Neural crest cell (in vitro differentiated cells): ENCODE measurements at places on chromosomes 3 and 15.

DNA sequence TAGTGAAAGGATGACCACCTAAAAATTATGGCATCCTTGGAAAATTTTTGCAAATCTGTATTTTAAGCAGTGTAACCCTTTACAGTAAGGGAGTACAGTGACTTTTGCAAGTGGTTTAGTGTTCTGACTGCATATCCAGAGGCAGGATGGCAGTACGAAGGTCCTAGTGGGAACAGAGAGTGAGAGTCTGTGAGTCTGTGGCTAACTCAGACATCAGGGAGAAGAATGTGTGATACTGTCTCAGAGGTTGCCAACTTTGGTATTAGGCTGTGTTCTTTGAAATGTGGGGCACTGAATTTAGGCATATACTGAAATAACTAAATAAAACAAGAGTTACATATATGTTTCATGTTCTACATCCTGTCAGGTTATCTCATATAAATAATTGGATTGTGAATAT lies 25.7 kb downstream of the PRKCI start:
- no peak for DNase-seq

DNA sequence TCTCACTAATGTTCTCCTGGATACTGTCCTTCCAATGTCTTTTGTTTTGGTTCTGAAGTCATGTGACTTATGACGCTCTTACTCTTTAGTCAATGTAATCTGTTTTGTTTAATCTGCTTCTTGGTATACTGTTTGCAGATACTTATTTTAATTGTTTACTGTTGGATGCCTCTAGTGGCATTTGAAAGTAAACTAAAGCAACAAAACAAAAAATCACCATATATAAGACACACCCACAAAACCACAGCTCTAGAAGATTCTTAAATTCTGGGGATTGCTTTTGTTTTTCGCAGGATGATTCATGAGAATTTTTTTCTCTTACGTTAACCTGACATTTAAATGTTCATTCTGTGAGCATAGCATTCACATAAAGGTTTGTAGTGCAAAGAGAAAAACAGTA lies 16.8 kb downstream of the SLC25A26 start:
- DNase-seq = no peak

GRCh38 chr3:124513610-124513997 lies 216.6 kb upstream of the UMPS start:
- DNase-seq = no peak

GRCh38 chr15:68719672-68720071 lies 101.0 kb downstream of the ANP32A start:
- no peak for DNase-seq

- no peak for DNase-seq
These were observed 1.5 kb downstream of the FAH start for GRCh38 chr15:80154336-80154735.

DNA sequence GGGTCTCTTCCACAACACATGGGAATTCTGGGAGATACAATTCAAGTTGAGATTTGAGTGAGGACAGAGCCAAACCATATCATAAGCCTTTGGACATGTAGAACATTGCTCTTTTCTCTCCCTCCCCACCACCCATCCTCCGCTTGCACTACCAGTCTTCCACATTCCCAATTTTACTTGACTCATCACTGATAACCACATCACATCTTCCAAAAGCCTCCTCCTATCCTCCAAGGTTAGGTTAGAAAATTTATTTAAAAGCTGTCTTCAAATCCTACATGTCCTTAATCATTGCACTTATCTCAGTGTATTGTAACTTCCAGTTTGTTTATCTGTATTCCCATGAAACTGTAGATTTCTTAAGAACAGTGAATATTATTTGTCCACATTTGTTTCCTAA lies 10.4 kb downstream of the ZBED2 start:
- no peak for DNase-seq

DNA sequence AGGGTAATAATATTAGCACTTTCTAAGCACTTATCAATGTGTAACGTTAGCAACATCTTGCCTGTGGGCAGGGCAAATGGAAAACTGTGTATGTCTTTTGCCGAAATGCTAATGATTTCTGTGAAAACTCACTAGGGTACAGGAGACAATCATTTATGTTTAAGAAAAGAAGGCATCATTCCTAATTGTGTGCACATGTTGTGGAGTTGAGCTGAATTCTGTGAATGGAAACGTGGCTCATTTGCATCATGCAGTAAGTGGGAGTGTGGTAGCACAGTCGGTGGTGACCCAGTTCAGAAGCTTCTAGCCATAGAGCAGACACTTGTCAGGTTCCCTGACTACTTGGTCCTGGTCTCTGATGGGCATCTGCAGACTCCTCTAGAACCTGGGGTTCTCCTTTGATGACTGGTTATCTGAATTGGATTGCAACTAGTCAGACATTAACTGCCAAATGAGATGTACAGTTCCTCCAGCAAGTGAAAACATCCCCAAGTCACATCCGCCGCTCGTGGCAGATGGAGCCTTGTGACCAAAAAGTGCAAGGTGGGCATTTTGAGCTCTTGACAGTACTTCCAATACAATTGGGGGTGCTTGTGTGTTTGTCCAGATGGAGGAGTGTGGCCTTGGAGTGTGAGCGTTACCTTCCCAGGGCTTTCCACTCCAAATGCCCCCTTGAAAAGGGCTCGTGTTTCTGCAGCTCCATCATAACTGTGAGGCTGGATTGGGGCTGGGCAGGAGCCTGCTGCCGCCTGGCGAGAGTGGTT lies 21.5 kb downstream of the MRPS25 start:
- DNase-seq = no peak

DNA sequence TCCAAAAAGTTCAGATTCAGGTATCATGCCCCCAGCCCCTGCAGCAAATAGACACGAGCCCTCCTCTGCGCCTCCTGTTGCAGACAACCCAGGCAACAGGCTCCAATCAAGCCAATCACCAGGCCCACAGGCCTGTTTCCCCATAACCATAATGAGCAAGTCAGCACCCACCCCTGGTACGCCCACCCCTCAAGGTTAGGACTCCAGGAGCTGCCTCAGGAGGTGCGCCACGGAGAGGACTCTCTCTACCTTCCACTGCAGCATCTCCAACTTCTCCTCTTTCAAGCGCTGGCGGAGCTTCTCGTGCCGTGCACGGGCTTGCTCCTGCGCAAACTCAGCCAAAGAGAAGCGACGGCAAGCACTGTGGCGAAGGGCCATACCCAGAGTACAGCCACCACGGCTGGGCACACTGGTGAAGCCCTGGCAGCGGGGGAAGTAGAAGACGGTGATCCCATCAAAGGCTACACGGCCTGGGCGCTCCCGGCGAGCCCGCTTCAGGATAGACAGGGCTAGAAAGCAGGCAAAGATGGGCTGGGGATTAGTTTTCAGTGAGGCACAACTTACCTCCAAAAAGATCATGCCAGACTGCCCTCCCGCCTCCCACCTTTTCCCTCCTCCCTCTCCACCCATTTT lies 8.5 kb downstream of the CSRNP1 start:
- DNase-seq = no peak

- DNase-seq = no peak
These were observed 97.4 kb upstream of the KLF13 start for GRCh38 chr15:31228980-31229826.

GRCh38 chr15:80436511-80437307 lies 32.5 kb downstream of the ARNT2 start:
- DNase-seq = no peak

DNA sequence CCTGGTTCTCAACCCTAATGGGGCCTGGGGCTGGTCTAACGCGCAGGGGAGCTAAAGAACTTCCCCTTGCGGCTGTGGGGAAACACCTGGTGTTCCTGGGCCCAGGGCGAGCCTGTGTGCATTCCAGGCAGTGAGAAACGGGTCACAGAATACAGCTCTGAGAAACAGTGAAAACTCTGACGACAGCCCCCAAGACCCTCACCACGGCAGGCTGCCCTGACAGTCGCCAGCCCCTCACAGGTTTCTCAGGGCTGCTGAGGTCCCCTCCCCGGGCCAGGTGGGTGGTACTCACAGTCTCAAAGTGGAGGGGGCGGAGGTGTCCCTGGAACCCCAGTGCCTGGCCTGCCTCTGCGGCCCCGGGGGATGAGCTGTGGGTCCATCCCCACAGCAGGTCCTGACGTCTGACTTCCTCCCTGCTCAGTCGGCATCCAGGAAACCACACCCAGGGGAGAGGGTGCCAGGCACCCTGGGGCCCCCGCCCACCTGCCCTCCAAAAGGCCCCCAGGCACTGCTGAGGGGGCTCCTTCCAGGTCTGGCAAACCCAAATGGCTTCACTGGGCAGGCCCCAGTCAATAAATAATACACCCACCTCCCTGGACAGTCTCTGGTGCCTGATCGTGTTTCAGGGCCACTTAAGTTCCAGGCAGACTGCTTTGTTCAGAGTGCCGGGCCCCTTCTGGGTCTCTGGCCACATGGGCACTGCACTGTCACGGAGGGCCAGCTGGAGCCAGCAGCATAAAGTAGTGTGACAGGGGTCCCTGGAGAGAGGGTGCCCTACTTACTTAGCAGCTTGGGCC lies 57.7 kb downstream of the IQSEC1 start:
- no peak for DNase-seq

GRCh38 chr3:128323206-128324081 lies 143.2 kb downstream of the DNAJB8 start:
- no peak for DNase-seq

DNA sequence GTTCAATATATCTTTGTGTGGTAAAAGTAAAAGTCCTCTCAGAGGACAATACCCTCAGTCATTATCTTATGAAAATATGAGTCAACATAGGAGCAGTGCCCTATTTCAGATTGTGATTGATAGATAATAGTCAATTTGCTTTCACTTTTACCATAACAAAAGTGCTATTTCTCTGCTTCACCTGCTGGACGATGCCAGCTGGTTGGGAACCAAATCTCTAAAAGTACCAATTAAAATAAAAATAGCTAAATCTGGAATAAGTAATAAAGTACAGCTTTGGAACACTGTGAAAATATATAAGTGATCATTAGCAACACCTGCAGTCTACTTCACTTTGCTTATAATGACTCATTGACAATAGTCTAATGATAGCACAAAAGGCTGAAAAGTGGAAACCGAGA lies 390.3 kb upstream of the AGTR1 start:
- no peak for DNase-seq

- DNase-seq = no peak
These were observed 56.6 kb upstream of the SPRED1 start for GRCh38 chr15:38196076-38196475.

DNA sequence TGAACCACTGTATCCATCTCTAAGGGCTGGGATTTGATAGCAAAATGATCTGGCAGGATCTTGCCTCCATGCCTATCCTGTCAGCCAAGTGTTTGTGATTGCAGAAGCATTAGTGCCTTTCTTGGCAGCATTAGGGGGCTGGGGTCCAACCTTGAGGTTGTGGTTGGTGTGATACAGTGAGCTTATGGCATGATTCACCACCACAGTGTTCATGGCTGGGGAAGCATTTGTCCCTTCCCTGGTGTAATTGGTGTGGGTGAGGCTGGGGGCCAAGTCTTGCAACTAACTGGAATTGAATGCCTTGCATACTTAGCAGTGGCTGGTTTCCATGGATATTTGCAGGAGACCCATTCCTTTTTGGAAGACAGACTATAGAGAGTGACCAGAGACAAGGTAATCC lies 271.0 kb upstream of the TBL1XR1 start:
- DNase-seq = no peak

DNA sequence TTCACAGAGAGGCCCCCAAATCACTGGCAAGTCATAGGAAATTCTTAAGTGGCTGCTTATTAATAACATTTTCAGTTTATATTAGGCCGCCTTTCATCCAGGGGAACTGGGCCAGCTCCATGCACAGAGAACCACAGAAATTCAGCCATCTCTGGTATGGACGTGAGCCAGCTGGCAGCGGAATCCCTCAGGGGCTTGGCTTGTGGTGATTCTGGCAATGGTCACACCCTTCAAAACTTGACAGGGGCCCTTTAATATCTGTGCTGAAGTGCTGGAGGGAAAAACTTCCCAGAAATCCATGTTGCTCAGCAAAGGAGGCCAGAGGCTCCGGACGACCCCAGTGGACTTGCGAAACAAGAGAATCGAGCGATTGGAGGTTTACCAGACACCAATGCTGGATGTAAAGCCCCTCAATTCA lies 11.3 kb downstream of the PRICKLE2 start:
- DNase-seq = no peak

DNA sequence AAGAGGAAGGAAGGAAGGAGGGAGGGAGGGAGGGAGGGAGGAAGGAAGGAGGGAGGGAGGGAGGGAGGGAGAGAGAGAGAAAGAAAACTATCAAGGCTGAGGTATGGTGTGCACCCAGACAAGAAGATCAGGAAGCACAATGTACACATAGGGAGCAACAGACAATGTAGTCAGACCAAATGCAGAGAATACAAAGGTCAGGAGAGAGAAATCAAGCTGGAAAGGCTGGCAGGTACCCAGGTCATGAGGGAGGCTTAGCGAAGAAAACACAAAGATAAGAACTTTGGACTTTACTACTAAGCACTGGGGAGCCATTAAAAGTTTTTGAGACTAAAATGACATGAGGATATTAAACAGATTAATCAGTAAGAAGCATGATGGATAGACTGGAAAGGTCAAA lies 176.0 kb upstream of the TMCO5A start:
- DNase-seq = no peak

GRCh38 chr15:53457479-53457878 lies 302.0 kb downstream of the WDR72 start:
- no peak for DNase-seq

- DNase-seq = no peak
These were observed 140.1 kb downstream of the SMAD6 start for GRCh38 chr15:66841953-66842681.

DNA sequence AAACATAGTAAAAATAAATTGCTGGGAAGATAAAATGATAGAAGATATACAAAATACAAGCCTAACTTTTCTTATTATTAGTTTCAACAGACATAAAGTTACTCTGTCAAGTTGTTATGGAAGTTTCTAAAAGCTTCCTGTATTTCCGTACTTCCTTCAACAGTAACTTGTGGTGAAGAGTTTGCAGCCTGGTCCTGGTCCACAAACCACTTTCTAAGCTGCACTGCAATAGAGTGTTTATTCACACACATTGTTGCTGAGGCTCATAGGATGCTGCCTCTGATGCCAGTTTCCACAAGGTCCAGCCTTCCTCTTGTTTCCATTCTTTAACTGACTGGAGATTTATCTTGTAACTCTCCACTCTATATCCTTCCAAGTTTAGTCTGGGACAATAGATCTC lies 39.4 kb upstream of the KY start:
- DNase-seq = no peak
